Stimulated activated CD4-positive, alpha-beta T cell treated with anti-CD3 and anti-CD28 coated beads, TNF-alpha, amount 100 ng/mL, for 24 hours (primary cell): ENCODE measurements at places on chromosomes 7 and 10.

GRCh38 chr10:80144067-80144695 lies 11.7 kb downstream of the PLAC9 start:
- DNase-seq, result no peak

GRCh38 chr7:115135146-115135545 lies 213.3 kb downstream of the MDFIC start:
- no peak for DNase-seq

GRCh38 chr10:80410122-80410521 lies 1.8 kb downstream of the PRXL2A start:
- DNase-seq, result no peak

GRCh38 chr7:100632951-100633717 lies 8.2 kb downstream of the TFR2 start:
- peak; percentile 67 for DNase-seq

- no peak for DNase-seq
These were observed 20.3 kb upstream of the PRKAG2 start for GRCh38 chr7:151897161-151897731.

GRCh38 chr10:26507441-26507840 lies 69.3 kb downstream of the APBB1IP start:
- no peak for DNase-seq

- DNase-seq, result no peak
These were observed 76.2 kb upstream of the KIF5B start for GRCh38 chr10:32132357-32132946.

DNA sequence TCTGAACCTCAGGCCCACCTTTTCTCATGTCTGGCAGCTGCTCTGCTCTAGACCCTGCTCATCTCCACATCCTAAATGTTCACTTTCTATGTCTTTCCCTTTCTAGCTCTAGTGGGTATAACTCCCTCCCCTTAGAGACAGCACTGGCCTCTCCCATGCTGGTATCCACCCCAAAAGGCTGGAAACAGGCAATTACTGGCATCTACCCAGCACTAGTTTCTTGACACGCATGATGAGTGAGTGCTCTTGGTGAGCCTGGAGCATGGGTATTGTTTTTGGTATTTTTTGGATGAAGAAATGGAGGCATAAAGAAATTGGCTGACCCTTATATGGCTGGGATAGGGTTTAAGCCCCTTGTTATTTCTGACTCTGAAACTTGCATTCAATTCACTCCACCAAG lies 156.0 kb downstream of the EGFR start:
- no peak for DNase-seq

DNA sequence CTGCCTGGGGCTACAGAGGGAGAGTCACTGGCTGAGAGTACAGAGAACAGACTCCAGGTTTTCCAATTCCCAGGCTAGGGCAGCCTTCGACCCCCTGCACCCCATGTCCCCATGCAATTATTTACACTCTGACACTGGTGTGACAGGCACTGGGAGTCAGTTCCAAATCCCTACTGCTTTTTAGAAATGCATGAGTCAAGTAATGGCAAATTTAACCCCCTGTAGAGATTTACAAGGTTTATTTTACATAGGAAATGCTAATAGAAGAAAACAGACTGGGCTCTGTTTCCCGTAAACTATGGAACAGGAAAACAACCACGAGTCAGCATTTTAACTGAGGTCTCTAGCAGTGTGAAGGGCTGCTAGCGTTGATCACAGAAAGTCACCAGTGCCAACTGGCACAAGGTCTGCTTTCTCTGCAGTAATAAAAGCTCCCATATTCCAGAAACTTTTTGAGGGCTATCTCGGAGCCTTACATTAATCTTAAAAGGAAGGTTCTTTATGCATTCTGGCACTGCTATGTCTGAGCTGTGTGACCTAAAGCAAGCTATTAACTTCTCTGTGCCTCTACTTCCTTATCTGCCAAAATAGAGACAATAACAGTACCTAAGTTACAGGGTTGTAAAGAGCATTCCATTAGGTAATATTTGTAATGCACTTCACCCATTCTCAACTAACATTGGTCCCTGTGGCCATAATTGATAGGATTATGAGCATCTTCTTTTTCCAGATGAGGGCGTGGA lies 28.2 kb downstream of the NOD1 start:
- no peak for DNase-seq

- no peak for DNase-seq
These were observed 24.3 kb downstream of the NUP42 start for GRCh38 chr7:23205909-23206767.

DNA sequence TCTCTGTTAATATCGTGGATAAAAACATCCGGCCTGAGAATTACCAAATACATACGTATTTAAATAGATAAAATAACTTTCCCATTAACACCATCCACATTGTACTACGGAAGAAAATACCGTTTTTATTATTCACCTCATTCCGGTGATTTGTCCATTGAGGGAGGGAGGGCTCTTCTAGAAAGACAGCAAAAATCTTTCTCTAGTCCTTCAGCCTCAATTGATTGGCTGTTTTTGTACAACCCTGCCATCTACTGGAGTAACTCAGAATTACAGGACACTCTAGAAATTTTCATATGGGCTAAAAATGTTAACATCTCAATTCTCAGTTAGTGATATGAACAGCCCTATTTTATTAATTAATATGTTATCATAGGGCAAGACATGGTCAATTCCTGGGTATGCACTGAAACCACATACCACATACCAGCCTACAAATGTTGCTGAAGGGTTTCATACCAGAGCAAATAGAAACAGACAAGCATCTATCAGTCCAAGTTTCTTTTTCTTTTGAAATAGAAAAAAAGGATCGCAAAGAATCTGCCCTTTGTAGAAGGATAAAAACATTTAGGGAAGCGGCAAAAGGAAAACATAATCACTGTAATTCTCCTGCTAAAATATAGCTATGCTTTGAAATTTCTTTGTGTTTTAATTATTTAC lies 55.8 kb upstream of the CDCA7L start:
- no peak for DNase-seq

DNA sequence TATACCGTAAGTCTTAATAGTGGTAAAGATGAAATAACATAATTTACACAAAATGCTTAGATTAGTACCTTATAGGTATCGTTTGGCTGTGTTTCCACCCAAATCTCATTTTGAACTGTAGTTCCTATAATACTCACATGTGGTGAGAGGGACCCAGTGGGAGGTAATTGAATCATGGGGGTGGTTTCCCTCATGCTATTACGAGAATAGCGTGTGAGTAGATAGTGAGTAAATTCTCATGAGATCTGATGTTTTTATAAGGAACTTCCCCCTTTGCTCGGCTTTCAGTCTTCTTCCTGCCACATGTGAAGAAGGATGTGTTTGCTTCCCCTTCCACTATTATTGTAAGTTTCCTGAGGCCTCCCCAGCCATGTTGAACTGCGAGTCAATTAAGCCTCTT lies 426.3 kb upstream of the POT1 start:
- no peak for DNase-seq

DNA sequence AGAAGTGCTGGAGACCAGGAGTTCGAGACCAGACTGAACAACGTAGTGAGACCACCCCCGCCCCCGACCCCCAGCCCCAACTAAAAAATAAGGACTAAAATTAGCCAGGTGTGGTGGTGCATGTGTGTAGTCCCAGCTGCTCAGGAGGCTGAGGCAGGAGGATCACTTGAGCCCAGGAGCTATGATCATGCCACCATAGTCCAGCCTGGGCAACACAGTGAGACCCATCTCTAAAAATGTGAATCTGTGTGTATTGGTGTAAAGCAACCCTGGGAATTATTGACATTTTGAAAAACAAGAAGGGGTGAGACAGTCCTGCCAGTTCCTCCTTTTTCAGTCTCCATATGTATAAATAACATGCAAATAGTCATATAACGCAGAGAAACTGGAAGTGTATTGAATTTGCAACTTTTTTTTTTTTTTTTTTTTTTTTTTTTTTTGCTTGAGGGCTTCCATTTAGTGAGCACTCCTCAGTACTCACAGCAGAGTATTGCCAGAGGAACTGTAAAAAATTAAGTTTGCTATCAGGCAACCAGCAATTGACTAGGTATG lies 3.4 kb upstream of the ITGB1 start:
- DNase-seq, result no peak

DNA sequence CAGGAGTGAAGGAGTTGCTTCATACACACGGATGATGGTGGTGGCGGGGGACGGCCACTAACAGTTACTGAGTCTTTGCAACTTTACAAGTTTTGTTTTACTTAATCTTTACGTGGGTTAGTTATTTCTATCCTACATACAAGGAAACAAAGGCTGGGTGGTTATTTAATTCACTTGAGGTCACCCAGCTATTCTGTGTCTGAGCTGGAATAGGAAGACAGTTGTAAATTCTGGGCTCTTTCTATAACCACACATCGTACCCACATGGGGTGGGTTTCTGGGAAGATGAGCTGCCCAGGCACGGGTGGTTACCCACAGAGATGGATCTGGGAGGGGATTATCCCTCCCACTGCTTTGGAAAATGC lies 137.9 kb downstream of the ANLN start:
- no peak for DNase-seq

GRCh38 chr10:60566096-60566495 lies 176.4 kb upstream of the ANK3 start:
- no peak for DNase-seq

DNA sequence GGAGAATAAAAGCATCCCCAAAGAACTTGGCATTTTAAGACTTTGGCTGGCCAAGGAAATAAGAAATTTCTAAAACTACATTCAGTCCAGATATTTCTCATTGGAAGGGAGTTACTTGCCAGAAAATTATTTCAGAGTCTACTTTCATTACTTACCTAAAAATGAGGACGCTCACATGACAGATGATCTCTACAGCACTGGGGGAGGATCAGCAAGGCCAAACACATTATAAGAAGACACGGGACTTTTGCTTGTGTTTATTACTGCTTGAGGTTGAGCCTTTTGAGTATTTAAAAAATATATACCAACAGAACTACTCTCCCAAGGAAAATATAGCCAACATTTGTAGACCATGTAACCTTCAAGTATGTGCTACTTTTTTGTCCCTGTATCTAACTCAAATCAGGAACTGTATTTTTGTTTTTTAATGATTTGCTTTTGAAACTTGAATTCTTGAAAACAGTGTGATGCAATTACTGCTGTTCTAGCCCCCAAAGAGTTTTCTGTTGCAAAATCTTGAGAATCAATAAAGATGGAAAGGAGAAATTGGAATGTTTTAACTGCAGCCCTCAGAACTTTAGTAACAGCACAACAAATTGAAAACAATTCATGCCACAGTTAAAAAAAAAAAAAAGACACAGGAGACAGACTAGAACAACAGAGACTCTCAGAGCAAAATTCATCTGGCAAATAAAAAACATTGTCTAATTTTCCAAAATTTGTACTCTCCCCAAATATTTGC lies 128.1 kb downstream of the ZNF438 start:
- DNase-seq, result no peak

DNA sequence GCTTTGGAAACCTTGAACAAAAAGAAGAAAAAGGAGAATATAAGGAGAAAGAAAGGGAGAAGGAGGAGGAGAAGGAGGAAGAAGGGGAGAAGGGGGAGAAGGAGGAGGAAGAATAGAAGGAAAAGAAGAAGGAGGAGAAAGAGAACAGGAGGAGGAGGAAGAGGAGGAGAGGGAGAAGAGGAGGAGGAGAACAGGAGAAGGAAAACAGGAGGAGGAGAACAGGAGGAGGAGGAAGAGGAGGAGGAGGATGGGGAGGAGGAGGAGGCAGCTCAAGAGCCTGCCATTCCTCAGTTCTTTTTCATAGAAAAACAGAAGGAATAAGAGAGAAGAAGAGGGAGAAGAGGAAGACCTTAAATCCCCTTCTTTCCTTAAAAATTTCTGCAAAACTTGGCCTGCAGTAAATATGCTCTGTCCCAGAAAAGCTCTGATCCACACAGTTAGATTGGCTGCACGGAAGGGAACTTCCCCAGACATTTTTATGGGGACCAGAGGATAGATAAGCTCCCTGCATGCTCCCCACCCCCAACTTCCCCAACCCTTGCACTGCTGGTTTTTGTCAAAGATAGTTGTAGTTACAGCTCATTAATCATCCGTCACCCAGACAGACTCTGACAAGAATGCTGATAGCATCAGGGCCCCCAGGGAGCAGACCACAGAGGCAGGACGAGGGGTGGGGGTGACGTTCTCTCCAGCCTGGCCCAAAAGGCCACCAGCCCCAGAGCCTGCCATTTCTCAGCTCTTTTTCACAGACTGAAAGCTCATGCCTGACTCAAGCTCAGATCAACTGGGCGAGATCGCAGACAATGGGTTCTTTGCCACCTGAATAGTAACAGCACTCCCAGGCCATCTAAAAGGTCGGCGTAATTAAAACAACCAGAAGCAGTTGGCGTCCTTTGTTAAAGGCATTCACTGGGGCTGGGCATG lies 34.5 kb upstream of the LYZL1 start:
- no peak for DNase-seq

DNA sequence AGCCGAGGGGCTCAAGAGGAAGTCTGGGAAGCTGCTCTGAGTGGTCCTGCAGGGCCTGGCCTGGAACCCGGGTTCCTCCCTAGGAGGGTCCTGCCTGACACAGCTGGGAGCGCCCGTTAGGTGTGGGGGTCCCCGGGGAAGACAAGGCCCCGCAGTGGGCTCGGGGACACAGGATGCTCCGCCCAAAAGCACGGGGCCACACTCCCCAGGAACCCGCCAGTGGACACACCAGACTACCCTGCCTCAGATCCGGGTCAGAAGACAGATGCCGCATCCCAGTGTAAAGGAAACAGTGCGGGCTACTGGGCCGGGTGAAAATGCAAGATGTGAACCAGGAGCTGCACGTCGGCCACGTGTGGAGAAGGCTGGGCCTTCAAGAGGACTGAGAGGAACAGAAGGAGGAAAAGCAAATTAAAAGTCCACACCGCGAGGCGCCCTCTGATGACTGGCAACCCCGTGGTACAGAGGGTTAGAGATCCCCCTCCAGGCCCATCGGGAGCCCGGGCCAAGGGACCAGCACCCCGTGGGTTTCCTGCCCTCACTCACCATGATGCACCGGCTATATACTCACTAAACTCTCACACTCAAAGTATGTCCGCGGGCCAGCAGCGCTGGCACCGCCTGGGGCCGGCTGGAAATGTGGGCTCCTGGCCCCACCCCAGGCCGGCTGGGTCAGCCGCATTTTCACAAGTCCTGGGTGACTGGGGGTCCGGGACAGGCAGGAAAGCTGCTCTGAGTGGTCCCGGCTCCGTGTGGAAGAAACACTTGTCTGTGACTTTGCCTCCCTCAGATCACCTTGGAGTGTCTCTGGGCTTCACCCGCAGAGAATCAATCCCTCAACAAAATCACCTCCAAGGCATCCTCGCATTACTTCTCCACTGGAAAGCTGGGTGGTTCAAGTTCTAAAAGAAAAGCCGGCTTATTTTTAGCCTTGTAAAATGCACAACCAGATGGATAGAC lies 6.1 kb downstream of the STK32C start:
- no peak for DNase-seq

GRCh38 chr7:55206235-55207029 lies 158.7 kb upstream of the LANCL2 start:
- no peak for DNase-seq
